CD8-positive, alpha-beta memory T cell (primary cell): ENCODE measurements at places on chromosomes 4 and X. TPM values are rescaled to one million over a fixed set of nuclear protein-coding genes. Genes with fewer than 3 reads are reported as not detected.

AMTN gene
- polyA plus RNA-seq, result not detected

- DNase-seq, result no peak
These were observed 227.7 kb downstream of the C4orf33 start for GRCh38 chr4:129323658-129324057.

- no peak for DNase-seq
These were observed 113.6 kb downstream of the MID1 start for GRCh38 chrX:10506781-10507180.

FOXP3 gene
- polyA plus RNA-seq, result 1.6 TPM

GRCh38 chr4:24174602-24175001 is 284.8 kb upstream of the PPARGC1A start:
- no peak for DNase-seq
